Right renal pelvis (tissue), 4 donors: ENCODE measurements at places on chromosomes 7 and 10. TPM values are rescaled to one million over a fixed set of nuclear protein-coding genes. Genes with fewer than 3 reads are reported as not detected.

APBB1IP gene
- 1.9 TPM for polyA plus RNA-seq

ARL4A gene
- 36.5 TPM for polyA plus RNA-seq

LRRC18 gene
- polyA plus RNA-seq, result 0.13 TPM

SPDYE16 gene
- 1.9 TPM for polyA plus RNA-seq

PRSS37 gene
- polyA plus RNA-seq, result 0.30 TPM

SLC18A3 gene
- polyA plus RNA-seq, result not detected

NPTX2 gene
- 1.9 TPM for polyA plus RNA-seq

OR2A5 gene
- polyA plus RNA-seq, result 0.10 TPM

HOXA11 gene
- polyA plus RNA-seq, result 41.3 TPM

HOXA9 gene
- 112 TPM for polyA plus RNA-seq

MAT1A gene
- 0.81 TPM for polyA plus RNA-seq

ACSL5 gene
- polyA plus RNA-seq, result 4.7 TPM

OPN4 gene
- polyA plus RNA-seq, result not detected

IL2RA gene
- 0.47 TPM for polyA plus RNA-seq

ANKRD2 gene
- 0.37 TPM for polyA plus RNA-seq

PTN gene
- polyA plus RNA-seq, result 163 TPM

ACHE gene
- 7.1 TPM for polyA plus RNA-seq

ZNF33B gene
- 46.7 TPM for polyA plus RNA-seq

OR6V1 gene
- polyA plus RNA-seq, result not detected

CYP2C19 gene
- polyA plus RNA-seq, result 0.09 TPM

GNB2 gene
- polyA plus RNA-seq, result 220 TPM

NEURL1 gene
- polyA plus RNA-seq, result 1.7 TPM

JAKMIP3 gene
- polyA plus RNA-seq, result 0.16 TPM

ERCC6 gene
- polyA plus RNA-seq, result 17.7 TPM

VSTM4 gene
- 18.9 TPM for polyA plus RNA-seq

BEND7 gene
- polyA plus RNA-seq, result 32.6 TPM

MAPK8 gene
- polyA plus RNA-seq, result 82.0 TPM

OGDHL gene
- polyA plus RNA-seq, result 38.0 TPM

GIMAP7 gene
- 12.6 TPM for polyA plus RNA-seq

EGFR gene
- polyA plus RNA-seq, result 37.0 TPM

C7orf57 gene
- polyA plus RNA-seq, result 0.58 TPM

RHEB gene
- polyA plus RNA-seq, result 153 TPM

PTER gene
- 18.3 TPM for polyA plus RNA-seq

ANKRD30A gene
- polyA plus RNA-seq, result not detected

HOXA3 gene
- polyA plus RNA-seq, result 44.4 TPM

PMS2 gene
- 20.3 TPM for polyA plus RNA-seq

GPER1 gene
- 8.1 TPM for polyA plus RNA-seq
